ENCODE measurements at places on chromosomes 1 and 21.

DNA sequence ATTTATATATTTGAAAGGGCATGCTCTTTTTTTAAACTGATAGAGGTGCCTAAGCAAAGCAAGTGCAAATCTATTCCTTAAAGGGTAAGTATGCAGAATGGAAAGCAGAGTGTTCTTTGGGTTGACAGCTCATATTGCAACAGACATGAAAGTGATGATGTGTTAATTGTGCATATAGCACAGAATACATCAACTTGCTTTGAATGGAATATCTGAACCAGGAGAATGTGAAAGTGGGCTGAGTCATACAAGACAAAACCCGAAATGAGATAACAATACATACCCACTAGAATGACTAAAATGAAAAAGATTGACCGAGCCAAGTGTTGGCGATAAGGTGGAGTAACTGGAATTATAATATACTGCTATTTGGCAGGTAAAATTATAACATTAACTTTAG, 4.3 kb downstream of the CR1 start:
- DNase-seq, result no peak

DNA sequence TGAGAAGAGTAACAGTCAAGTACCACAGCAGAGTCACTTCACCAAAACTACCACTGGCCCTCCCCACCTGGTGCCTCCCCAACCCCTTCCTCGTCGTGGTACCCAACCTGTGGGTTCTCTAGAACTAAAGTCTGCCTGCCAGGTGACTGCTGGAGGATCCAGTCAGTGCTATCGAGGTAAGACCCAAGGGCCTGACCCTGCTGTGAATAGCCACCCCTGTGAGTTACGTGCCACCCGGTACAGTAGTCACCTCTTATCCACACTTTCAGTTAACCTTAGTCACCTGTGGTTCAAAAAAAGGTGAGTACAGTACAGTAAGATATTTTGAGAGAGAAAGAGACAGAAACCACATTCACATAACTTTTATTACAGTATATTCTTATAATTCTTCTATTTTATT, 16.5 kb downstream of the TTF2 start:
- no peak for DNase-seq

DNA sequence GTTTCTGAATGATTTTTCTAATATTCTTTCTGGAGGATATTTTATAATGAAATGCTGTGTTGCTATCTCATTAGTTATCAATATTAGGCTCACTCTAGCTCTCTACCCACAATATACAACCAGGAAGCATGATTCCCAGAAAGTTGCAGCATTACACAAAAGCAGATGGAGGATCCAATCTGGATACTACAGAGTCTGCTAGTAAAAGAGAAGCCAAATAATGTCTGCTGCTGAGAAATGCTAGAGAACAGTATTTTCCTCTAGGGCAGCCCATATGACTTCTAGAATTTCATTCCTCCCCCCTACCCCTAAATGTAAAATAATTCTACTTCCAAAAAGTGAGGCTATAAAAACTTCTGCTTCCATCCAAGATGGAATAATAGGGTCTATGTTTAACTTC, 239.8 kb downstream of the ZNF648 start:
- no peak for DNase-seq

- no peak for DNase-seq
These were observed 152.2 kb upstream of the SGIP1 start for GRCh38 chr1:66381621-66382275.

DNA sequence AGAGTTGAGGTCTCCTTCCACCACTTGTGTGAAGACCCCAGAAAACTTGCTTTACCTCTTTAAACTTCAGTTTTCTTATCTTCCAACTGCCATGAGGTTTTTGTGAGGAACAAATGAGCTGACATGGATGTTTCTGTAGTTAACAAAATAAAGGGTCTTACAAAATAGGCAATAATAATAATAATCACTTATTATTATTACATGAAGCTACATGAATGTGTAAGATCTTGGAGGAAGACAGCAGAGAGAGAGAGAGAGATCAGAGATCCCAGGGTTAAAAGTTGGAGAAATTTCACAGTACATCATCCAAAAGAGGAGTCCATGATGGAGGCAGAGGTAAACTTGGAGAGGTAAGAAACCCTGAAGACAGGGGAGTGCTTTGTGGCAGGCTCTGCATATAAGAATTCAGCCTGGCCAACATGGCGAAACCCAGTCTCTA, 10.7 kb downstream of the RCC1 start:
- no peak for DNase-seq

- DNase-seq, result no peak
These were observed 199.1 kb upstream of the TMPRSS15 start for GRCh38 chr21:18602711-18603110.

Measured in amniotic stem cell (primary cell).